ENCODE measurements at places on chromosomes 7 and 10. TPM values are rescaled to one million over a fixed set of nuclear protein-coding genes. Genes with fewer than 3 reads are reported as not detected.

Gene ACTL6B
- total RNA-seq: not detected

Gene MOGAT3
- not detected for total RNA-seq

Gene LRMDA
- not detected for total RNA-seq

Gene KLF14
- not detected for total RNA-seq

- H3K4me1 ChIP-seq: peaks cover 6% of the 10 kb centered on the region
- H3K36me3 ChIP-seq: no peaks in the 10 kb centered on the region
Measured at GRCh38 chr7:21542891-21543527, at the start of gene DNAH11. Gene DNAH11 (plus strand): TSS chr7:21543039. CDS start chr7:21543246, 207 bp downstream.

DNA sequence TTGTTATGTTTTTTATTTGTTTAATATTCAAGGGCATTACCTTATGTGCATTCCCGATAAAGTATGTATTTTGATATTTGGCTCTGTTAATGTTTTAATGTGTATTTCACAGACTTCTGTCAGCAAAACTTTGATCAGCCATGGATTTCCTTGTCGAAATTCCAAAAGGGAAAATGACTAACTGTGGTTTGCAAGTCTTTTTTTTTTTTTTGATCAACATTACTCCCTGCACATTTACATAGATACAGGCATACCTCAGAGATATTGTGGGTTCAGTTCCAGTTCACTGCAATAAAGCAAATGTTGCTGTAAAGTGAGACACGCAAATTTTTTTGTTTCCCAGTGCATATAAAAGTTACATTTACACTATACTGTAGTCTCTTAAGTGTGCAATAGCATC, 351.9 kb downstream of the CXCL12 start:
- no peaks in the 10 kb centered on the region for H3K36me3 ChIP-seq
- peaks cover 10% of the 10 kb centered on the region for H3K27me3 ChIP-seq
- H3K4me1 ChIP-seq: no peaks in the 10 kb centered on the region
- H3K4me3 ChIP-seq: no peak overlapping the region

DNA sequence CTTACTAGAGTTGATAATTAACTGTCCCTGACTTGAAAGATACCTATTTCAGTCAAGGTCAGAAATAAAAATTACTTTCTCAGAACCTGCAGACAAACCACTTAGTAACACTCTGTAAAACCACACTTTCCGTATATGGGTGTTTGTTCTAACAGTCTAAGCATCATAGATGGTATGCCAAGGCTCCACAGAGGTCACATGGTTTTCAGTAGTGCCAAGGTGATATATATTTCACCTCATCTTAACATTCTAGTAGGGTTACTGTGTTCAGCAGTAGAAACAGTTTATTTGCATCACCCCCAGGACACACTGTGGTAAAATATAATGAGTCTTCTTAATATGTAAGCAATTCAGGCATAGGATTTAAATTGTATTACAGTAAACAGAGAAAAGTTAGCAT, 61.5 kb downstream of the KCND2 start:
- no peak overlapping the region for H3K27ac ChIP-seq
- no peak for DNase-seq
- no peaks in the 10 kb centered on the region for H3K4me1 ChIP-seq
- no peaks in the 10 kb centered on the region for H3K36me3 ChIP-seq
- no peak overlapping the region for H3K4me3 ChIP-seq

DNA sequence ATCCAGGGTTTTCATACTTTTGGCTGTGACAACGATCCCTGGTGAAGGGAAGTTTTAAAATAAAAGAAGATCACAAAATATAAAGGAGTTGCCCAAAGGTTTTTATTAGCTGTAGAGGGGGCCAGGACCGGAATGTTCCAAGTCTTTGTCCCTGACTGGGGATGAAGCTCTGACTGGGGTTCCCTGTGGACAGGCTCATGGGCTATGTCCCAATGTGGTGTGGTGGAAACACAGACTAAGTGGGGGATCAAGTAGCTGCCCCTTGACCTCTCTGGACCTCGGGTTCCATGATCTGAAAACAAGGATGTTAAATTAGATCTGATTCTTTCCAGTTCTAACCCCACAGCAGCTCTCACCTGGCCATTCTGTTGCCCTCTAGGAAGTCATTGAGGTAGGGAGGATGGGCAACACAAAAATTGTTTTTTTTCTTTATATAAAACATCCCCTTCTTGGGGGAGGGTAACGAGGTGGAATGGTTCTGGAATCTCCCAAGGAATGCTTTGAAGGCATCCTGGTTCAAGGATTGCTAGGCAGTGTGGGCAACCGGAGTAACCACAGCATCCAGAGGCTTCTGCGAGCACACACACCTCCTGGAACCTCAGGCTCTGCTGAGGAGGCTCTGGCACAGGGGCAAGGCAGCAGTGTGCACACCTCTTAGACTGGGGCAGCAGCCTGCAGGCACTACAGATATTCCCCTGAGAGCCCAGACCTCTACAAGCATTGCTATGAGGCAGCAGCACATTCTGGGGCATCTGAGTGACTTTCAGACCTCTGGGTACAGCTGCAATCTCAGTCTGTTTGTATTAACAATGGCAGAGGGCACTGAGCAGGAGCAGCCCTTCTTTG, 21.4 kb upstream of the CRYGN start:
- no peak overlapping the region for H3K27ac ChIP-seq
- peaks cover 5% of the 10 kb centered on the region for H3K4me1 ChIP-seq
- DNase-seq: no peak
- no peak overlapping the region for H3K4me3 ChIP-seq

- H3K4me1 ChIP-seq: no peaks in the 10 kb centered on the region
- H3K27me3 ChIP-seq: peaks cover 27% of the 10 kb centered on the region
- H3K36me3 ChIP-seq: no peaks in the 10 kb centered on the region
- no peak for DNase-seq
Measured at GRCh38 chr10:69847883-69848282, 46.2 kb downstream of the COL13A1 start.

DNA sequence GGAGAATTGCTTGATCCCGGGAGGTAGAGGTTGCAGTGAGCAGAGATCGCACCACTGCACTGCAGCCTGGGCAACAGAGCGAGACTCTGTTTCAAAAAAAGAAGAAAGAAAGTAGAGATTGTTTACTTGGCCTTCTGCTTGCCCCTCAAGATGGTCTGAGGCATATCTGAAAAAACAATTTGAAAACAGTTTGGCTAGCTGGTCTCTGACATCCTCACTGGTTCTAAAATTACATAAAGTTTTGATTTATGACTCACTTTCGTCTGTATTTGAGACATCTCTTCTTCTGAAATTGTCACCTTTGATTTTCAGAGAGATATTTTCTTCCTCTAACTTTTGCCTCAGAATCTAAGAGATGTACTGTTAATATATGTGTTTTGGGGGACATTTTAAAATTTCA, 49.6 kb upstream of the HELLS start:
- peaks cover 4% of the 10 kb centered on the region for H3K4me1 ChIP-seq
- H3K27me3 ChIP-seq: peaks cover under 1% of the 10 kb centered on the region
- no peaks in the 10 kb centered on the region for H3K36me3 ChIP-seq
- DNase-seq: no peak
- no peak overlapping the region for H3K4me3 ChIP-seq

GRCh38 chr10:126147866-126148587, 240.2 kb downstream of the ADAM12 start:
- H3K36me3 ChIP-seq: no peaks in the 10 kb centered on the region
- no peaks in the 10 kb centered on the region for H3K27me3 ChIP-seq
- H3K4me3 ChIP-seq: no peak overlapping the region

DNA sequence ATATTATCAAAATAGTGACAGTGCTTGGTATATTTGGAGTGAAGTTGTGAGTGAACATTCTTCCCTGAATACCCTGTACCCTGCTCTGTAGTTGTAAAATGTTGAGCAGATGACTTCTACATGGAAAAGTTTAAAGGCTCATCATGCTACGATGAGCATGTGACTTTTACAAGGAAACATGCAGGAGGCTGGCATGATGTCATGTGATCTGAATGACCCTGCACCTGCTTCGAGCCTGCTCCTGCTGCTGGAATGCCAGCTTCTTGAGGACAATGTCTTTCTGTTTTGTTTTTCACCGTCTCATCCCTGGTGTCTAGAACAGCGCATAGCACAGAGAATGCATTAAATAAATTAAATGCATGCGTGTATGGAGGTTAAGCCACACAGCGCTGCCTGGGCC, 5.4 kb upstream of the INPP5A start:
- no peak overlapping the region for H3K27ac ChIP-seq
- peaks cover 26% of the 10 kb centered on the region for H3K27me3 ChIP-seq
- H3K4me3 ChIP-seq: no peak overlapping the region
